ENCODE measurements at places on chromosomes 4 and X.

- DNase-seq, result no peak
Measured at GRCh38 chr4:15899511-15899910, 39.0 kb downstream of the FGFBP1 start.

GRCh38 chrX:106955004-106955772, 35.0 kb downstream of the CLDN2 start:
- DNase-seq, result no peak

DNA sequence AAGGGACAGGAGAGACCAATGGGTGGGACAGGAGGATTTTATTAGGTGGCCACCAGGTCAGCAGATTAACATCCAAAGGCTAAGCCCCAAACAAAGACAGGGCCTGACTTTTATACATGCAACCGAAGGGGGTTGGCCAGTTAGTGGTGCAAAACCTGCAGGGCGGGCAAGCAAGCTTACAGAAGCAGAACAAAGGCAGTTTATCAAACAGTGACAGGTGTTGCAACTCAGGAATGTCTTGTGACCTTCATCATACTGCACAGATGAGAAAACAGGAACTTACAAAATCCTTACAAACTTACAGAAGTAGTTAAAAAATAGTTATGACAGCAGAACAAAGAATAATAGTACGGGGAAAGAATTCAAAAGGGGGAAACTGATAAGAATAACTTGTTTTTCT, 708.1 kb downstream of the GLUD2 start:
- DNase-seq, result peak; percentile 59

GRCh38 chr4:2284934-2285612, 23.2 kb upstream of the MXD4 start:
- DNase-seq, result no peak

DNA sequence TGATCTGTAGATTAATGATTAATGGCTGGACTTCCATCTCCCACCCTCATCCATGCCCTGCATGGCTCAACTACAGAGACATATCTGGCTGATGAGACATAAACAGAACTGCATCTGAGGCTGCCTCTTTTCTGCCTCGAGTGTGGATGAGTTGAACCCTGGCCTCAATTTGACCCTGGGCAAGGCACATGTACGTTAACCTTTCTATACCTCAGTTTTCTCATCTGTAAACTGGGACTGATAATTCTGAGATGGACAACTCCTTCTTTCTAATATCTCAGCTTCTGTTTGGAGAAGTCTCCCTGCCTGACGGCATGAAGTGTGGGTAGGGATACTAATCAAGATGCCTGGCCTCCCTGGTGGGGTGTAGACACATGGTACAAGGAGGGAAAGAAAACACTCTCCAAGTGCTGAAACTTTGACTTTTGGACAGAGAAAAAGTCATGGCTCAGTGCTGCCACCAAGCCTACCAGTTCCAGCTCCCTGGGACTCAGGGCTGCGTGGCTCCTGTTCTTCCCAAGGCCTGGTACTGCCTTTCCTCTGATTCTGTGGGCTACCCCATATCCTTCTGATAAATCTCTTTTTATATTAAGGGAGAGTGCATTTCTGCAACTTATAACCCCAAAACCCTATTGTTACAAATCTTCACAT, 64.4 kb downstream of the HAUS3 start:
- DNase-seq, result no peak

- no peak for DNase-seq
Measured at GRCh38 chr4:106495476-106495875, 126.9 kb upstream of the GIMD1 start.

GRCh38 chr4:142121448-142122350, 485.3 kb downstream of the IL15 start:
- no peak for DNase-seq

GRCh38 chr4:170776983-170777382, 687.2 kb upstream of the AADAT start:
- DNase-seq, result no peak

DNA sequence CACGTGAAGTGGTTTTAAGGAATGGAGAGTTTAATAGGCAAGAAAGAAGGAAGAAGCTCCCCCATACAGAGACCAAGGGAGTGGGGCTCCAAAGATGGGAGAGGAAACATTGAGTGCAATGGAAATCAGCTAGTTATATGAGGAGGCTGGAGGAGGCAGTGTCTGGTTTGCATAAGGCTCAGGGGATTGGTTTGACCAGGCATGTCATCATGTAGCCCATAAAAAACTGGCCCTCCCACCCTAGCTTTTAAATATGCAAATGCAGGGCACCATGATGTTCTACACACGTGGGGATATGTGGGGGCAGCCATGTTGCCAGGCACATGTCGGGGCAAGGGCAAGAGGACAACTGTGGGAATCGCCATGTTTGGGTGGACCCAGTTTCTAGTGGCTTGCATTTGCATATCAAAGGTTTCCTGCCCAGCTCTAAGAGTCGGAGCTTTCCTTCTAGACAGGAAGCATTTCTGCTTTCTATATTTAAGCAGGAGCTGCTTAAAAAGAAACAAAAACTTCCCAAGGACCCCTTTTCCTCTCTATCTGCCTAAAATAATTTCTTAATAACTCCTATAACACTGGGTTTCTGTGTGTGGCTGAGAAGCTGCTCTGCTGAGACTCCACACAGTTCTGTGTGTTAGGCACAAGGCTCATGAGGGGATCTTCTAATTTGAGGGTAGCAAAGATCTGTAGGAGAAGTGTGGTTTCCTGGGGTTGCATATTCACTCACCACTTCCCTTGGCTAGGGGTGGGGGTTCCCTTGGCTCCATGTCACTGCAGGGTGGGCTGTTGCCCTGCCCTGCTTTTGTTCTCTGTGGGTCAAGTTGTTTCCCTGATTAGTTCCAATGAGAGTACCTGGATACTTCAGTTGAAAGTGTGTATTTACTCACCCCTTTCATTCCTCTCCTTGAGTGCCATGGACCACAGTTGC, 113.5 kb downstream of the VSIG4 start:
- peak; percentile 41 for DNase-seq

DNA sequence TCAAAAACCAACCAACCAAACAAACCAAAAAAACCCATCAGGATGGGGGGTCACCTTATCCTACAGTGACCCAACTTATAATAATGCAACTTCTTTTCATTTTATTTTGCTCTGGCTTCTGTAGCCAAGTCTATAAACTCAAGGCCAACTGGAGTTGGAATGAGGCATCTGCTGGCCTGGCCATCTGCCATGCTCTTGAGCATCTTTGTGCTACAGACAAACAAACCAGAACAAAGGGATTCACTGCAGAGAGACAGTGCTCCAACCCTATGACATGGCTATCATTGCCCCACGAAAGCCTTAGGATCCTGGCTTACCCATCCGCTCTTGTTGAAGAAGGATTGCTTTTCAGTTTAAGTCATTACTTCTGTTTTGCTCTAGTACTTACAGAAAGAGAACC, 49.2 kb upstream of the SCRG1 start:
- no peak for DNase-seq

Measured in HL-60 (cell line).